Stimulated activated naive B cell treated with anti-CD40 and anti-IgM and Interleukin-4, amounts not matched to agents 10 μg/mL and 1 μg/mL and 100 μg/mL, for 72 hours (primary cell): ENCODE measurements at places on chromosomes 5 and 9.

- DNase-seq = peak; percentile 13
These were observed 671.1 kb downstream of the TAF11L14 start for GRCh38 chr5:18305288-18305924.

- DNase-seq = no peak
These were observed 26.1 kb downstream of the SMIM32 start for GRCh38 chr5:136166909-136167308.

DNA sequence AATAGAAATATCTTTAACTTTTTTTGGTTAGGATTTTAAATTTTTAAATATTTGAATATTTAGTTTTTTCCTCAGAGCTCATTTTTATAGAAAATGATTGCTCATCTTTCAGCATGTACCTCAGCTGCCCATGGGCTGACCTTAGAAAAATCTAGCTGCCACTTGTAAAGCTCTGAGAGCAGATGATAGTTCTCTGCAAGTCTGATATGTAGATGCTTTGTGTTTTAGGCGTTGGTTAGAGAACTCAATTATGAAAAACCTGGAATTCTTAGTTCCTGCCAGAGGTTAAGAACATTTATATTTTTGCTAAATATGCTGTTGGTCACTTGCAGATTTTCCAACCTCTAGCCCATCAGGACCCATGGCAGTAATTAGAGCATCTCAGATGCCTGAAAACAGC lies 15.1 kb downstream of the OTULIN start:
- DNase-seq = no peak

GRCh38 chr9:97374811-97375210 lies 37.1 kb upstream of the TDRD7 start:
- DNase-seq = no peak

DNA sequence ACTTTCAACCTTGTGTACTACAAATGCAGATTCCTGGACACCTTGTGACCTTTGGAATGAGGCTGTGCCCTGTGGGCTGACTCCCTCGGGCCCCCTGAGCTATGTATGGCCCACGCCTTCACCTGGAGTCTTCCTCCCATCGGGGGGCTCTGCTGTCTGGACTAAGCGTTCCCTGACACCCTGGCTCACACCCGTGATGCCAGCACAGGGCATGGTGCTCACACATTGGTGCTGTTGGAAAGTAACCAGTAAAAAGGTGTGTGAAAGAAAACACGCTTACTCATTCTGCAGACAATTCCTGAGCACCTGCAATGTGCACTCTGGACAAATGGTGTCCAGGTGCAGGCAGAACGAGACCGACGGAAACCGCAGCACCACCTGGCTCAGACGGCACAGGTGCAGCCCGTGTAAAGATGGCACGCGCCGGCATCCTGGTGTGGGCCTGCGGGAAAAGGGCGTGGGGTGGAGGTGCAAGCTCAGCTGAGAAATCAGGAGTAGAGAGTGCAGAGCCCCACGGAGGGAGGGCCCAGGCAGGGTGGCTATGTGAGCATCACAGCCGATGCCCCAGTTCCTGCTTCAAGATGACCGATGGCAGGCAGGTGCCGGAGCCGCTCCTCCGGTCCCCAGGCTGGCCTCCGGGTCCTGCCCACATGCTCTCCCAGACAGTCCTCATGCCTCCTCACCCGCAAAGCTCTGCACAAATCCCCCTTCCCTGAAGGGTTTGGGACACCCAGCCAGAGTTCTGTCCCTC lies 11.0 kb downstream of the LPCAT1 start:
- DNase-seq = no peak

GRCh38 chr5:164244-164643 lies 27.1 kb upstream of the LRRC14B start:
- DNase-seq = no peak

DNA sequence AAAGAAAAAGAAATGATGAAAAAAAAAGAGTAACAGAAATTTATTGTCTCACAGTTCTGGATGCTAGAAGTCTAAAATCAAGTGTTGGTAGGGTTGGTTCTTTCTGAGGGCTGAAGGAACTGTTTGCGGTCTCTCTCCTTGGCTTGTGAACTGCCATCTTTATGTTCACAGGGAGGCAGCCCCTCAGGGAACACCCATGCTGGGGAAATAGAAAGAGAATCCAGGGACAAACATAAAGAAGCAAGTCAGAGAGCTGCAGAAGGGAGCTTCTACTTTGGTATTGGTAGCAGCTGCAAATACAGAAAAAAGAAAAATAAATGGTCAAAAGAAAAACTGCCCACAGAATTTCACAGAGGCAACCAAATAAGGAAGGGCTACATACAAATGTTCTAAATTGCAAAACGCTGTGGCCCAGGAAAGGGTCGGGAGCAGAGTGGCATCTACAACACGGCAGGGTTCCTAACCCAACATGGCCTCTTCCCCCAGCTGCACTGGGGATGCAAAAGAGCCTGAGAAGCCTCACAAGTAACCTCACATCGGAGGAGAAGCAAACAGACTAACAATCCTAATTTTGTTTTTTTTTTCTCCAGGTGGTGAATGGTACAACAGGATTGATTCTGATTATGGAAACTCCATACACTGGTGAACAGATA lies 37.4 kb downstream of the ELOVL7 start:
- no peak for DNase-seq

GRCh38 chr9:109771087-109771486 lies 8.9 kb upstream of the PALM2AKAP2 start:
- no peak for DNase-seq

GRCh38 chr9:105023788-105024187 lies 95.8 kb upstream of the ABCA1 start:
- DNase-seq = no peak

DNA sequence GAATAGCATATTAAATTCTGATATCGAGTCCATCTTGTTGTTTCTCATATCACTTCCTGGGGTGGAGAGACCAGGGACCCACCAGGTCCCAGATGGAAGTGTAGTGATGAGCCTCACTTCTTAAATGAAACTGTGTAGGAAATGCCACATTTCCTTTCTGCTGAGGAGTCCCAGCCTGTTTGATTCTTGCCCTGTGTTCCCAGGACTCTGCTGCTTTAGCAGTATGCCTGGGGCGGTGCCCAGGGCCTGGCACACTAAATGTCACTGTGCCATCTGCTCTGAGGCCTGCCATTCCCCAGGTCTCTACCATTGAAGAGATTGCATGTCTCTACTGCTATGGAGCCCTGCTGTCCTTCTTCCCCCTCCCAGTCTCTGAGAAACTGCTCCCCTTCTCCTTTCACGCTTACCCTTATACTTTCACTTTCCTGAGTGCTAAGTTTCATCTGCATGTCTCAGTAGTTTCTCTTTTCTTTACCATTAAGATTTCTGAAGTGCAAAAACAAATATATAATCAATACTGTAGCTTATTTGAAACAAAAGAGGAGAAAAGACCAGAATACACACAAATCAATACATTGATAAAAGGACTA lies 260.4 kb downstream of the GABRB2 start:
- no peak for DNase-seq

GRCh38 chr5:45694971-45695803 lies 993 bp downstream of the HCN1 start:
- DNase-seq = no peak

DNA sequence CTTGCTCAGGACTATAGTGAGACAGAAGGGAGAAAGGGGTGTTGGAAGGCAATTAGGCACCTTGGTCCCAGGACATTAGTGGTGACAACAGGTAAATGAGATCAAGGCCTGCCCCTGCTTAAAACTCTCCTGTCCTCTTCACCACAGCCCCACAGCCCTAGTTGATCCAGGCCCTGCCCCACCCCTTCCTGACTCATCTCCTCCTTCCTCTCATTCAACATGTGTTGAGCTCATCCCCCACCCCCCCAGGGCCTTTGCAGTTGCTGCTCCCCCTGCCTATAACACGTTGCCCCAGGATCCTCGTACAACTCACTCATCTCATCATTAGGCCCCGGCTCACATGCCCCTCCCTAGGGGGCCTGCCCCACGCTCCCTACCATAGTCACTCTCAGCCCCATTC lies 66.8 kb downstream of the TSPAN17 start:
- DNase-seq = no peak

DNA sequence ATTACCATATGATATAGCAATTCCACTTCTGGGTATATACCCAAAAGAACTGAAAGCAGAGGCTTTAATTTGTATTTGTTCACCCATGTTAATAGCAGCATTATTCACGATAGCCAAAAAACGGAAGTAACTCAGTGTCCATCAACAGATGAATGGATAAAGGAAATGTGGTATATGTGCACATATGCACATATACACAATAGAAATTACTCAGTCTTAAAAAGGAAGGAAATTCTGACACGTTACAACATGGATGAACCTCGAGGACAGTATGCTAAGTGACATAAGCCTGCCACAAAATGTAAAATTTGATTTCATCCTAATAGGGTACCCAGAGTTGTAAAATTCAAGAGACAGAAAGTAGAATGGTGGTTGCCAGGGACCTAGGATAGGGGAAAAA lies 54.9 kb downstream of the NUP155 start:
- no peak for DNase-seq

DNA sequence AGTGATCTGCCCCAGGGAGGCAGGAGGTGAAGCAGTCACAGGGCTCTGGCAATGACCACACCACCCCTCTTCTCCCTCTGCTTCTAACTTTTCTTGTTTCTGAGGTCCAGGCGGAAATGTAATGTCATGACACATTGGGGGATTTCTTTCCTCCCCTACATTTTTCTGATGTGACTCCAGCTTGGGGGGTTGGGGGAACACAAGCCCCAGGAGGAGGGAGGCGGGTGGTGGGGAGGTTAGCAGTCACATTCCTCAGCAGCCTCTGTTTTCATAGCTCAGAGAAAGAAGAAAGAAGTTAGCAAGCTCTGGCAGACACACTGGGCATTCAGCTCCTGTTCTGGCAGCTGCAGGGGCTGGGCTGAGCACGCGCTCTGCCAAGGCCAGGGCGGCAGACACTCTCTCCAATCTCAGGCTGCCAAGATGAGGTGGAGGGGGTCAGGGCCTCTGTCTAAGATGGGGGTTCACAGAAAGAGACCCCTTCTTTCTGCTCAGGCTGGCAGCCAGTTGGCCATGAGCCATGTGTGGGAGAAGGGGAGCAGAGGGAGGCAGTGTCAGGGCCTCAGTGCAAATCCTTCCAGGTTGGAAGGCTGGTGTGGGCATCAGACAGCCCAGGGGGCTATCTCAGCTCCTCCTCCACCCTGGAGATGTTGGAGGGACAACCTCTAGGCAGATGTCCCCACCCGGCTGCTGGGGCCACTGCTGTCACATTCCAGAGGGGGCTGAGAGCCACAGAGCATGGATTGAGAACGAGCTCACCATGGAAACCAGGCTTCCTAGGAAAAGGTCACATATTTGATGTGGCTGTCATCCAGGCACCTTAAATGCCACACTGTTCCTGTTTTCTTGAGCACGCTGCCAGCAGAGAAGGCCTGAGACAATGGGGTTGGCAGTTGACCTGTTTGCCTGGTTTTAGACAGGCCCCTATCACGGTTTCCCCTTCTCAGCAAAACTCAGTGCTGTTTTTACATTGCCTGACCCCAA lies 20.1 kb upstream of the PFDN1 start:
- no peak for DNase-seq

DNA sequence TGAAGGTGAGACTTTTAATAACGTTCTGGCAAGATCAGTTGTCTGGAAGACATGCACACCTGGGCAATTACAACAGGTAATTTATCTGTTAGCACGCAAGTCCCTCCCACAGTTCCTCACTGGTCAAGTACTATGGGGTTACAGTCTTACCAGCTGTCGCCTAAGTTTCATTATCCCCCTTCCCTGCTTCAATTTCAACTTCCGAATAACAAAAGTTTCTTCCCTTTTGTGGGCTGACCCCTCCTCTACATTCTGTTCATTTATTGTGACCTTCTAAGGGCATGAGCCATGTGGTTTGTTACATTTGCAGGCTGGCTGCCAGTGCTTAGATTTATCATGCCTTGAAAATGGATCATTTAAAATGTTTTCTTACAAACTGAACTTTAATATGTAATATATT lies 16.5 kb downstream of the GAPT start:
- DNase-seq = no peak

DNA sequence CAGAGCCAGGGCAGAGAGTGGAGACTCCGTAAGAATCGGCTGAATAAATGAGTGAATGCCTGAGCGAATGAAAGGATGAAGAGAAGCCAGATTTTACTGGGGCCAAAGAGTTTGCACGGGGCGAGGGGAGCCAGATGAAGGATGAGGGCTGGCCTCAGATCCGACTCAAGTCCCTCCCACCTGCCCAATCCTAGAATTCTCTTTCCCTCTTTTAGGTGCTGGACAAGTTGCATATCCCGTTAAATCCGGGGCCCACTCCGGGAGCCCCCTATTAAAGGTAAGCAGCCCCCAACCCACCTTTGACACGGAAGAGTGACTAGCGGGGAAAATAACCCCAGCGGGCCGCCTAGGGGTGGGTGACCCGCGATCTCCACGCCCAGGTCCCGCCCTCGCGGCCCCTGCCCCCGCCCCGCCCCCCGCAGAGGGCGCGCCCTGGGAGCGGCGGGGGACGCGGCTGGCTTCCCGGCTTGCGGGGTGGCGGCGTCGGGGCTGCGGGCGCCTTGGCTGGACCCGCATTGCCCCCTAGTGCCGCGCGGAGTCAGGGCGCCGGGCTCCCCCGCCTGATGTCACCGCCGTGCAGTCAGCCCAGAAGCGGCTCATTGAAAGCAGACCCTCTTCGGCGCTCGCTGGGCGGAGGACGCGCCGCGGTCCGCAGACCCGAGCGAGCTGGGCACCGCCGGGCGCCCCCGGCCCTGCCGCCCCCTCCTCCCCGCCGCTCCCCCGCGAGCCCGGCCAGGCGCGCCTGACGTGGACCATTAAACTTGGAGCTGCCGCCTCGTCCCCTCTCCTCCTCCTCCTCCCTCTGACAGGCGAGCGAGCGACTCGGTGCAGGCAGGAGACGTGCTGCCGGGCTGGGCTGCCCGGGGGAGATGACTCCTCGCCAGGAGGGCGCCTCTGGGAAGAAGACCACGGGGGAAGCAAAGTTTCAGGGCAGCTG lies at the start of gene ADRA1B:
Gene ADRA1B, plus strand, starts transcription at position 579 of the 937 bp plus-strand sequence. CDS start 424 bp downstream, outside the sequence.
- DNase-seq = peak; percentile 31

DNA sequence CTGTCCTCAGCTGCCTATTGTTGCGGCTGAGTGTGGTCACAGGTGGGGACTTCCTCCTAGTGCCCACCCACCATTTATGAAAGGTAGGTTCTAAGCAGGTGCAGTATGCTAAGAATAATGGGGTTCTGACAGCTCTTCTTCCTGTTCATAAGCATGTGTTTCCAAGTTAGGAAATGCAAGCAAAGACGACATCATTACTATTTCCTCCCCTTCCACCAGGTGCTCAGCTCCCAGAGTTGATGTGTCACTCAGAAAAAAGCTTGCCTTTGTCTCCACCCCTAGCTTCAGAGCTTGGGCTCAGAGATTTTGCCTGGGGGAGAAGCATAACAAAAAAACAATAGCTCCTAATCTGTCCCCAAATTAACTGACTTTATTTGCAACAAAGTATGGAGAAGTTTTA lies 1076.7 kb downstream of the NR2F1-AS1 start:
- DNase-seq = no peak
